Activated naive CD4-positive, alpha-beta T cell treated with anti-CD3 and anti-CD28 coated beads, Interleukin-2, amount 10 ng/mL, durations not matched to agents 5 hours and 36 hours (primary cell): ENCODE measurements at places on chromosomes 6 and 20. TPM values are rescaled to one million over a fixed set of nuclear protein-coding genes. Genes with fewer than 3 reads are reported as not detected.

DNAH8 gene
- total RNA-seq: 0.03 TPM

C20orf141 gene
- not detected for total RNA-seq

SNX3 gene
- total RNA-seq: 75.6 TPM

OR2B6 gene
- not detected for total RNA-seq

CALHM5 gene
- not detected for total RNA-seq

SNHG17 gene
- 32.0 TPM for total RNA-seq

TRIM10 gene
- total RNA-seq: not detected

TMEM74B gene
- 1.7 TPM for total RNA-seq

OR2H2 gene
- total RNA-seq: not detected

KIAA1755 gene
- total RNA-seq: not detected

HLA-DRA gene
- total RNA-seq: 58.1 TPM

OR2J3 gene
- not detected for total RNA-seq

TNF gene
- 53.4 TPM for total RNA-seq

PSORS1C1 gene
- total RNA-seq: not detected

CRISP3 gene
- total RNA-seq: not detected

HDGFL1 gene
- not detected for total RNA-seq

RNF217 gene
- 1.3 TPM for total RNA-seq

RBPJL gene
- not detected for total RNA-seq

EYS gene
- total RNA-seq: not detected

CTCFL gene
- not detected for total RNA-seq

SNX9 gene
- total RNA-seq: 20.4 TPM

FAM162B gene
- not detected for total RNA-seq

ZNF391 gene
- total RNA-seq: 2.2 TPM

MAP7 gene
- total RNA-seq: 2.6 TPM

MANEA gene
- 16.6 TPM for total RNA-seq

WFDC10B gene
- total RNA-seq: not detected

SLC2A10 gene
- not detected for total RNA-seq

ABCF1 gene
- 67.6 TPM for total RNA-seq

EYA4 gene
- not detected for total RNA-seq

ZHX3 gene
- 10.2 TPM for total RNA-seq

ULBP2 gene
- total RNA-seq: 2.7 TPM

TMC2 gene
- not detected for total RNA-seq

SEMG1 gene
- not detected for total RNA-seq

ZKSCAN8 gene
- 22.8 TPM for total RNA-seq

SMPDL3A gene
- total RNA-seq: 0.17 TPM

TSBP1 gene
- not detected for total RNA-seq

LBP gene
- total RNA-seq: not detected

TFAP2A gene
- total RNA-seq: 0.14 TPM

TCF15 gene
- not detected for total RNA-seq

TRAPPC3L gene
- not detected for total RNA-seq

CASS4 gene
- total RNA-seq: 5.8 TPM

APCDD1L gene
- total RNA-seq: not detected

TNFRSF6B gene
- total RNA-seq: not detected

NHLRC1 gene
- total RNA-seq: 0.55 TPM

SIRPG gene
- total RNA-seq: 113 TPM

RBBP9 gene
- 14.6 TPM for total RNA-seq

SNTA1 gene
- 6.2 TPM for total RNA-seq

FRK gene
- total RNA-seq: not detected

RFX6 gene
- total RNA-seq: not detected

ECT2L gene
- not detected for total RNA-seq

CDSN gene
- not detected for total RNA-seq

POM121L2 gene
- not detected for total RNA-seq

ANKEF1 gene
- 6.5 TPM for total RNA-seq
